Thoracic aorta (tissue), 2 donors: ENCODE measurements at places on chromosomes 3 and 15.

- no peak for DNase-seq
Measured at GRCh38 chr3:140388202-140388922, 289.5 kb upstream of the TRIM42 start.

DNA sequence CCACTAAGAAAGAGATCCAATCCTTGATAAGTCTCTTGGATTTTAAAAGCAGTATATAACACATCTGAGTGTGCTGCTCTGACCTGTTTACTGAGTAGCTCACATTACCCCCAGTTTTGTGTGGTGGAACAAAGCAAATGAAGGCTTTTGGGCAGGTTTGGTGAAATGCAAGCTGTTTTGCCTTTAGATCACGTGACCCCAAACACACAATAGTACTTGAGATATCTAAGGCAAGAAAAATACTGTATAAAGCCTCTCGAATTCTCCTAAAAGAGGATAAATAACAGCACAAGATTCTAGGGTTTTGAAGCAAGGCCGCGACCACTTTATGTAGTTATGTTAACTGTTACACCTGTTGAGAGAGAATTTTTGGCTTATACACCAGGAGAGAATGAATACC lies 49.3 kb upstream of the TRIM42 start:
- no peak for DNase-seq

GRCh38 chr3:105545051-105545450 lies 178.3 kb downstream of the ALCAM start:
- DNase-seq: no peak

GRCh38 chr15:66288551-66289185 lies 4.7 kb upstream of the DIS3L start:
- DNase-seq: no peak

DNA sequence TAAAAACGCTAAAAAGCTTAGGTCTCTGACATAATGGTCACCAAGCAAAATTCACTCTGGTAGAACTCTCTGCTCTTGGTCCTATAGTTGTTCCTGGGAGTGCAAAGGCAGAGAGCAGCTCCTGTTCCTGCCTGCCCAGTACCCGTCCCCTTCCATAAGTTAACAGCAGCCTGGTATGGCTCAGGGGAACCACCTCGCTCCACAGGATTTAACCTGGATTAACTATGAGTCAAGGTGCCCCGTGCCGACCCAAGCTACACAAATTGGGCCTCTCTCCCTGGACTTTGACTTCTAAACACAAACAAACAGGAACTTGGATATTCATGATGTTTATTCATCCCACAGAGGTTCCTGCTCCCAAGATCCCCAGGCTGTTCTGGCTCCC lies 32.1 kb downstream of the SCAP start:
- DNase-seq: no peak

- no peak for DNase-seq
Measured at GRCh38 chr15:54388746-54389145, 410.5 kb downstream of the UNC13C start.

DNA sequence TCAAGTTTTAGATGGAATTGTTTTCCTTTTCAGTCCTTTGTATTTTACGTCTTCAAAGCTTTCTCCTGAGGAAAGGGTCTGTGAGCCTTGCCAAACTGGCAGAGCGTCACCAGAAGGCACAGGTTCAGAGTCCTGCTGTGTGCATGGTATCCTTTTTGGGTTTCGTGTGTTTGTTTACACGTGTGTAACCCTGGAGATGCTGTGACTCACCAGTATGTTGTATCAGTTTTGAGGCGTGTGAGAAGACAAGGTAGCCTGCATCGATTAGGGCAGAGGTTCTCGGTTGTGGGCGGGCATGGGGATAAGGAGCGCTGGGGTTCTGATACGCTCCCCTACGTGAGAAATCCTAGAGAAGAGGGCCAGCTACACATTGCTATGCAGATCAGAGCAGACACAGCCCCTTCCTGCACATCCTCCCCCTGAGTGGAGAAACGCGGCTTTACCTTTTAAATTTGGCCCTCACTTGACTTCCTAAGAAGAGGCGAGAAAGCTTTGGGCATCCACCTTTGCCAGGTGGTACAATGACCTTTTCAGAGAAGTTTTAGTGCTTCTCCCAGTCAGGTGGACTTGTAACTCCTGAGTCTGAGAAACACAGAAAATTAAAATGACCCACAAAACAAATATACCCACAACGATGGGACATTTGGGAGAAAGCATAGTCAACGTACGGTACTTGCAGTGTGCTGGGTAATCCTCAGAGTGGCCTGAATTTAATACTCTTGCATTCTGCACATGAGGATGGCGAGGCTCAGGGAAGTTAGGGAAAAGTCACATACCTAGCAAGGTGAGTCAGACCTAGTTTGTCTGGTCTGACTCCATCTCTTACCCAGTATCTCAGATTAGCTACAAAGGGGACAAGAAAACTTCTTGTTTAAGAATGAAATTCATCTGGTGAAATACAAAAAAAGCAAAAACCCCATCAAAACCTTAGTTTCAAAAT lies 38.1 kb downstream of the TRAK1 start:
- no peak for DNase-seq

DNA sequence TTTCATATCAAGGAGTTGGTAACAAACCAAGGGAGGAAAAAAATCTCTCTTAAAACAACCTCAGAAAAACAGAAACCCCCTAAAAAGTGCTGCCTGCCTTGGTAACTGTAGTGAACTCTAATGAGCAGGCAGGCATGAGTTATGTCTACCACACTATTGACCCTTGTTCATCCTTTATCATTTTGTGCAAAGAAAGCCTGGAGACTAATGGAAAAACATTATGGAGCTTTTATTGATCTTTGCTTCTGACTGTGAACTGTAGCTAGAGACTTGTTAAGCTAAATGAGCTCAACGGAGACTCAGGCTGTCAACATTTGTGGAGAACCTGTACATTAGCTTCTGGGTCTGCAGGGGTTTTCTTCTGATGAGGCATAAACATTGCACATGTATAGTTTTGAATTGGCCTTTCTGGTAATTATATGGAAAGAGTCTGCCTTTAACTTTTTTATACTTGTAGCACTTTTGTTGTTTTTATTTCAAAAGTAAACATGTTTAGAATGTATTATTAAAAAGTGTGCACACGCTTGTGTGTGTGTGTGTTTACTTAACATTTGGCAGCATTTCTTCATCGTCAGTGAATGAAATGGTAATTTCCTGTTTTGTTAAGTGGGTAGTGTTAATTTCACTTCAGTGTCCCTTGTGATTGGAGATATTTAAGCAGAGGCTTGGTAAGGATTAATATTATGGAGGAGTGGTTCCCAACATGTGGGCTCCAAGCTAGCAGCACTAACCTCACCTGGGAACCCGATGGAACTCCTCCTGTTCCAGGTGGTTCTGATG lies 15.9 kb upstream of the SPTSSB start:
- no peak for DNase-seq

- no peak for DNase-seq
Measured at GRCh38 chr3:7877312-7877711, 624.3 kb upstream of the LMCD1 start.

- DNase-seq: no peak
Measured at GRCh38 chr3:172043766-172044165, 4.4 kb downstream of the FNDC3B start.

DNA sequence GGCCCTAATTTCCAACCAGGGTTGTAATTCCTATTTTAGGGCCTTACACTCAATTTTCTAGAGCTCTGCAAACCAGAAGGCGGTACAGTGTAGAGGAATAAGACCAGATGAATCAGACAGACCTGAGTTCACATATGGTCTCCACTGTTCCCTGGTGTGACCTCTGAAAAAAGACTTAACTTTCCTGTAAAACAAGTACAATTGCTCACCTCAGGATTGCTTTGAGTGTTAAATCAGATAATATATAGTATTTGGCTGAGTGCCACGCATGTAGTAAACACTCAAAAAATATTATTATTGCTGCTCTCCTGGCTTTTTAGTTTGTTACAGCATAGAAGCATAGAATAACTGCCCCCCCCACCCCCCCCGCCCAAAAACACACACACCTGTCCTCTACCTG lies 51.0 kb upstream of the STT3B start:
- no peak for DNase-seq
